ENCODE measurements at places on chromosomes 2 and 18.

DNA sequence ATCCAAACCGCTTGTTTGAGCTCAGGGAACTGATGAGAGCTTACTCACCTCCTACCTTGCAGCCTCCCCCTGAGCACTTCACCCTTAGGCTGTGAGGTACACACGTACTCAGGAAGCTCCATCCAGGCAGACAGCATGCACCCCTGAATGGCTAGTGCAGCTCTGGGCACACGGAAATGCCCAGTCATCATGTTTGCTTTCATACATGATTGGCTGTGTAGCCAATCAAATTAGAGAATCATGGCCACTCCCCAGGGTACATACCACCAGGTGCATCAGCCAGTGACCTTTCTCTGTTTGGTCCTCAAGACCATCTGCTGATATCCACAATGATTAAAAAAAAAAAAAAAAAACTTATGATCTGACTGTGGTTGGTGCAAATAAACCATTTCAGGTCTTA, 42.1 kb downstream of the RNF152 start:
- no peak for DNase-seq

- no peak for DNase-seq
These were observed 5.7 kb upstream of the TET3 start for GRCh38 chr2:73979021-73979420.

- DNase-seq = no peak
These were observed 22.8 kb upstream of the PPP4R1 start for GRCh38 chr18:9637036-9637767.

DNA sequence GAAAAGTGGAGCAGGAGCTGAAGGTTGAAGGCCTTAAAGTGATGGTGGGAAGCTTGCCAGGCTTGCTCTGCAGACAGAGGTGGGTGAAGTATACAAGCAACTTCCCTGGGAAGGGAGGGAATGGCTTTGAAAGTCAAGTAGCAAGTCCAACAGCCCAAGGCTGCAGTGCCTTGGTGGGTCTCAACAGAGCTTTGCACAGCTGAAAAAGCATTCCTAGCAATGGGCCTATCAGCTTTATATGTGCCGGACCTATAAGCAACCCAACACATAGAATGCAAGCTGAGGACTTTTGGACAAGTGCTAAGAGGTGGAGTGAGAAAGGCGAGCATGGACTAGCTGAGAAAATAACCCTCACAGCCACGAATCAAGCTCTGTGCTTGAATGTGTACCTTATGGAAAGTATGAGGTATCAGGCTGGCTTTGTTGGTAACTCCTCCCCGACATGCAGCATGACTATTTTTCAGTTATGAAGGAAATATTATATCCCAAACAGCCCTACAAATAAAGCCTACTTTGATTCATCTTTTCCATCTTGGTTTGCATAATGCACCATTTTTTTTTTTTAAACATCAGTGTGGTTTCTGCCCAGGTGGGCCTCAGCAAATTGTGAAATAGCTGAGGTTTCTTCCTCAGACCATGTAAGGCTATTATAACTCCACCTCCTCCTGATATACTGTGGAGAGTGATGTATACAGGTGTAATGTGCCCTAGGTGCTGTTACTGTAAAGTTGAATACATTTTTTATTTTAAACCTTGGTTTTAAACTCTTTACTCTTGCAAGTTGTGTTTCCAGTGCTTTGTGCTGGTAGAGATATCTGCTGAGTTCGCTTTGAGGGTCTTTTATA, 241.4 kb upstream of the CXCR4 start:
- DNase-seq = no peak

- DNase-seq = peak; percentile 54
These were observed 103.4 kb downstream of the DYSF start for GRCh38 chr2:71556692-71557250.

GRCh38 chr18:56803051-56803450, 151.9 kb downstream of the WDR7 start:
- no peak for DNase-seq

DNA sequence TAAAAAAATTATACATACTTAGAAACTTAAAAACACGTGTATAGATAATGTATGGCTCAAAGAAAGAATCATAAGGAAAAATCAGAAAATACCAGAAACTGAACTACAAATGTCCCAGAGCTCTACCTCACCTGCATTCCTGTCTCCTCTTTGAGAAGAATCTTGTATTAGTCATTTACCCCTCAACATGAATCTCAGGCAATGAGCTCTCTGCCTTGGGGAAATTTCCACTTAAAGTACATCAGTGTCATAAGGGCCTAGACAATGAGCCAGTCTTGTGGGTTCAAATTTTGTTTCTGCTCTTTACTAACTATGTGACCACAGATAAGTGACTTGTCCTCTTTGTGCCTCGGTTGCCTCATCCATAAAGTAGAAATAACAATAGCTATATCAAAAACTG, 40.1 kb downstream of the SCG2 start:
- no peak for DNase-seq

- no peak for DNase-seq
These were observed 110.9 kb upstream of the CTDP1 start for GRCh38 chr18:79568543-79569205.

DNA sequence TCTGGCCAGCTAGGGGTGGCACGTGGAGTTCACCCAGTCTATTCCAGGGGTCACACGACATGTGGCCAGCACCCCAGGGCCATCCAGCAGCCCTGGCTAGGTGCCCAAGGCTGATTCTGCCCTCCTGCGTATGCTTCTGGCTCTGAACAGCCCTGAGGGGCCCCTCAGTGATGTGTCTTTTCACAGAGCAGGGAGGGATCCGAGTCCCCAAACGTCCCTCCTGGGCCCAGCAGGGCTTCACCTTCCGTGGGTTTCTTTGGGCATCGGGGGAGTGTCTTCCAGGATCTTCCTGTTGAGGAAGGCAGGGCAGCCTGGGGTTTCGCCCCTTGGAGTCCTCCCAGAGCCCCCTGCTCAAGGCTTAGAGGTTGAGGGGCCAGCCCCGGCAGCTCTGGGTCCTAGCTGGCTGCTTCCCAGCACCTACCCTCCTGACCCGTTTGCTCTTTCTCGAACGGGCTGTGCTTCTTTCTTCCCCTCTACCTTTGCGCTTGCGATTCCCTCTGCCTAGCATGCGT, 165.9 kb downstream of the DYSF start:
- DNase-seq = no peak

DNA sequence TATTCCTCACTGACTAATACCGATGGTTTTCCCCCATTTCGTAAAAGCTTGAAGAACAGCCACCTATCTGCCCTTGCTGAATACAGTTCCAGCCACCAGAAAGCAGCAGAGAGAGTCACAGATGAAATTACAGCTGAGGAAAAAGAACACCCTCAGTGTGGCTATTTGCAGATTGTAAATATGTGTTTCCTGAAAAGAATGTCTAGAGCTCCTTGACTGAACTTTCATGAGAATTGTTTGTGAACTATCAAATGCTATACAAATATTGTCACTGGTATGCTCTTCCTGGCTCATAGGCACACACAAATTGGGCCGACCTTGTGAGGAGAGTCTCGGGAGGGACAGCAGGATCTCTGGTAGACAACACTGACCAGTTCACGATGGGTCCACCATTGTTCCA, 58.1 kb upstream of the TTC39C start:
- no peak for DNase-seq

DNA sequence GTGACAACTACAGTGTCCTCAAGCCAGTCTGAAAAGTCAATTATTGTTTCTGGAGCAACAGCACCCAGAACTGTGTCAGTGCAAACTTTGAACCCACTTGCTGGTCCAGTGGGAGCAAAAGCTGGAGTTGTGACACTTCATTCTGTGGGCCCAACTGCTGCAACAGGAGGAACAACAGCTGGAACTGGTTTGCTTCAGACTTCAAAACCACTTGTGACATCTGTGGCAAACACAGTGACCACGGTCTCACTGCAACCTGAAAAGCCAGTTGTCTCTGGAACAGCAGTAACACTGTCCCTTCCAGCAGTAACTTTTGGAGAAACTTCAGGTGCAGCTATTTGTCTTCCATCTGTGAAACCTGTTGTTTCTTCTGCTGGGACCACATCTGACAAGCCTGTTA, 59.8 kb downstream of the TAF4B start:
- no peak for DNase-seq

- DNase-seq = no peak
These were observed 205.7 kb downstream of the BCL11A start for GRCh38 chr2:60347781-60348180.

DNA sequence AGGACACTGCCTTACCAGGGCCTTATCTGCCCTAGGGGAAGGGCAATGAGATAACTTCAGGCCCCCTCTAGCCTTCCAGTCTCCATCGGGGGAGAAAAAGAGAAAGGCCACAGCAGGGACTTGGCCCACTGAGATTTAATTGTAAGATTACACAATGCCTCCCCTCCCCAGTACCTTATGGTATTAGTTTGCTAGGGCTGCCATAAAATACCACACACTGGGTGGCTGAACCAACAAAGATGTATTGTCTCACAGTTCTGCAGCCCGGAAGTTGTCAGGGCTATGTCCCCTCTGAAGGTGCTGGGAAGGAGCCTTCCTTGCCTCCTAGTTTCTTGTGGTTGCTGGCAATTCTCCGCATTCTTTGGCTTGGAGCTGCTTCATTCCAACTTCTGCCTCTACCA, 34.8 kb upstream of the SPATA3 start:
- no peak for DNase-seq

DNA sequence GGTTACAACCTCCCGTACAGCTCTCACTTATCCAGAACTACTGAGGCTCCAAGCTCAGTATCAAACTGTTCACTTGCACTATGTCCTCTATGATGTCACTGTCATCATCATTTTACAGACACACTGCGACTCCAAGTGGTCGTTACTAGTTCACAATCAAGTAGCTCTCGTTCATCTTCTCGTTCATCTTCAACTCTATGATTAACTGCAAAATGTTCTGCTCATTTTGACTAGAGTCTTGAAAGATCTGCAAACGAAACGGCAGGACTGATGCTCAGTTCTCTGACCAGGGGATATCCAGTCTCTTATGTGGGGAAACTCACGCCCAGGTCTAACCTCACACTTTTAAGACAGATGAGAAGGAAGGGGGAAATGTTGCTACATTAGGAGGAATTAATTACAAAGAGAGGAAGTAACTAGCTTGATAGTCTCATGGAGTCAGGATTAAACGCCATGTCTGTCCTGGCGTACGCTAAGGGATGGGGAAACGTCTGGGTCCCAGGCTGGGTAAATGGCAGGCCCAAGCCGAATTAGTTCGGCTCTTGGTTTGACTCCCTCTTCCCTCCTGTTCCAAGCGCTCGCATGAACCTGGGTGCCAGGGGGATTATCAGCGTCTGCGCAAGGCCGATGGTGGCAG, 794 bp upstream of the CHCHD5 start:
- DNase-seq = peak; percentile 33

DNA sequence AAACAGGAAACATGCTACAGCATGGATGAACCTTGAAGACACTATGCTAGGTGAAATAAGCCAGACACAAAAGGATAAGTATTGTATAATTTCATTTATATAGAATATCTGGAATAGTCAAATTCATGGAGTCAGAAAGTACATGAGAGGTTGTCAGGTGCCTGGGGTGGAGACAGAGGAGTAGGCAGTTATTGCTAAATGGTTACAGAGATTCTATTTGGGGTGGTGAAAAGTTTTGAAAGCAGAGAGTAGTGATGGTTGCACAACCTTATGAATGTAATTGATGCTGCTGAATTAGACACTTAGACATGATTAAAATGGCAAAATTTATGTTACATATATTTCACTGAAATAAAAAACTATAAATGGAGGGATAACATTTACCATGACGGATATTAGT, 197.4 kb downstream of the VAPA start:
- DNase-seq = no peak

GRCh38 chr18:75429975-75430374, 2.5 kb upstream of the SMIM21 start:
- DNase-seq = no peak

DNA sequence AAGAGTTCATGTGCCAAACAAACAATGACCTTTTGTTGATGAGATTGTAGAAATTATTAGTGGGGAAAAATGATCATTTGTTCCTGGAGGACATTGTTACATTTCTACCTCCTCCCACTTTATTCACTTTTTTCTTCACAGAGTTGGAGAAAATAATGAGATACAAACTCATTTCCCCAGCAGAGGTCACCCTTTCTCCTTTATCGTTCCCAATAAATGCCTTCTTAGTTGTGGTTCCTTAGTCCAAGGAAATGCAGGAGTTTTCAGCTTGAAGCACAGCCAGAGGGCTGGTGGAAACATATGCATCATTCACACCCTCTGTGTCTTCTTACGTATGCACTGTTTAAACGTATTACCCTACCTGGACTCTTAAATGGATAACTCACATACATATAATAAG, 108.8 kb downstream of the SLC4A3 start:
- DNase-seq = peak; percentile 67

GRCh38 chr2:20919297-20919800, 96.4 kb upstream of the LDAH start:
- no peak for DNase-seq

DNA sequence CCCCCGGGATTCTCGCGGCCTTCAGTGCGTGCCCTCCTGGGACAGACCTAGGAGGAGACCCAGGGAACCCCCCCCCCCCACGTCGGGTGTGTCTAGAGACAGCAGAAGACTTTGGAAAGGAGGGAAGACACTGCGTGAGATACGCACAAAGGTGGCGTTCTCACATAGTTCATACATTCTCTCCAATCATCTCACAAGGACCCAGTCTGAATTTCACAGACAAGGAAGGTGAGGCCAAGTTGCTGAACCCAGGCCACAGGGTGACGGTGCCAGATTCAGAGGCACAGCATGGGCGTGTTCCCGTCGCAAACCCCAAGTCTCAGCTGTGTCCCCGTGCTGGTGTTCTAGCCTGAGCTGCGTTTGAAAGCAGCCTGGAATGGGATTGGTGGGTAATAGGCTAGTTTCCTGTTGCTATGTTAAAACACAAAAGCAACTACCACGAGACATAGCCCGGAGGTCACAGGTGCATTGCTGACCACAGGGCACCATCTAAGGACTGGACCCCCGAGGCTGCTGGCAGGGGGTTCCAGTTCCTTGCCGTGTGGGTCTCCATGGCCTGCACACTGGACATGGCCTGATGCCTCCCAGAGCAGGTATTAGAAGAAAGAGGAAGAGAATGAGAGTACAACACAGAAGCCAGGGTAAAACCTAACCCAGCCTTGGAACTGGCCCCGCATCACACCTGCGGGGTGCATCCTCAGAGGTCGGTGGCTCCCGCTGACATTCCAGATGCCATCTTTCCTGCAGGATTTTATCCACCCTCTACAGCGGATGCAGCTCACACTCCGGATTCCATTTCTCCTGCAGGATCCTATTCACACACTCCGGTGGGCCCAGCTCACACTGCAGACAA, 1.1 kb upstream of the PXDN start:
- DNase-seq = no peak

DNA sequence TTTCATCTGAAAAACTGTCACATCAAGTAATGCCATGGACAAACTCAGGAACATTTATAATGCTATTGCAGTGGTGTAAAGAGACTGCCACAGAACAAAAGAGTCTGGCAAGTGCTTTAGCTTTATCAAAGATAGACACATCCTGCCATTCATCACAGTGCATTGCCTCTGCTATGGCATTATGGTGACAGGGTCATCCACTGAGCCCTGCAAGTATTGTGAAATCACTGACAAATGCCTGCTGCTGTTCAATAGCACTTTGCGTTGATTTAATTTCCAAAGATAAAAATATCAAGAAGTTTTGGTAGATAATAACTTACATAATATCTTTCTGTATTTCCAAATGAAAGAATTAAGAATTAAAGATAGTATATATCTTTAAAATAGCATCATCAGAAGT, 38.7 kb downstream of the NYAP2 start:
- no peak for DNase-seq
